Stimulated activated CD8-positive, alpha-beta memory T cell treated with anti-CD3 and anti-CD28 coated beads, Interleukin-4, amount 100 ng/mL, for 4 hours (primary cell): ENCODE measurements at places on chromosomes 5 and 9.

- DNase-seq = no peak
Observed at GRCh38 chr5:143671674-143672569, 140.0 kb upstream of the HMHB1 start.

DNA sequence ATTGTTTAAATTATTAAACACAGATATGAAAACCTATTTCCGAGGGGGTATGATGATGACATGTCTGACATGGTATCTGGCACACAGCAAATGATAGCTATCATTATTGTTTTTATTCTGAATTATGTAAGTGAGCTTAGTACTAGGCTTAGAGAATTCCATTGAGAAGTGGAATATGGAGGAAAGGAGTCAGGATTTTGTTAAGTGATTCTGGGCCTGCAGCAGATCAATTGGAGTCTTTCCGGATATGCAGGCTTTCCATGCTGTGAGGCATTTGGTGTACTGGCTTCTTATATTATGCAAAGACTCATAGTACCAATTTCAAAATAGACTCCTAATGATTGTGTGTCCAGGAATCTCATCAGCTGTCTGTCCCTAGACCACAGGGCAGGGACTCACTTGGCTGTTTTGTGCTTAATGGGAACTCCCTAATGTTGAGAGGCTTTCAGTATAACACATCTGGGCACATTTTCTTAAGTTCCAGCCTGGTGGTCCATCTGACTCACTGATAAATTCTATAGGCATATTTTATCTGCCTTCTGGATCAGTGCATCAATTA lies 180.0 kb upstream of the KLF9 start:
- DNase-seq = no peak

- no peak for DNase-seq
Observed at GRCh38 chr9:20512106-20512505, 110.2 kb downstream of the MLLT3 start.

DNA sequence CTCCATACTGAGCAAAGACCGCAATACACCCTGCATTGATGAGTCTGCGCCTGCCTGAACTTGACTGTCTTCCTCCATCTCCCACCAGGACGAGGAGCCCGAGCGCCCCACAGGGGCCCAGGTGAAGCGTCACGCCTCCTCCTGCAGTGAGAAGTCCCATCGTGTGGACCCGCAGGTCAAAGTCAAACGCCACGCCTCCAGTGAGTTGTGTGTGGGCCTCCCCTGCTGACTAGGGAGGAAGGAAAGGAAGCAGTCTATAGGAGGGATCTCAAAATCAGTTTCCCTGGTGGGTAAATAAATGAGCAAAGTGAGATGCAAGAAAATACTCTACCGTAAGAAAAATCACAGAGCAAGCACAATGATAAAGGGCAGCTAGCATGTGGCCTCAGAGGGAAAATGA lies 22.8 kb upstream of the GRPEL2 start:
- no peak for DNase-seq

GRCh38 chr9:125971050-125971449 lies 223.9 kb downstream of the PBX3 start:
- DNase-seq = no peak

- DNase-seq = no peak
Observed at GRCh38 chr5:35470866-35471265, 146.8 kb upstream of the SPEF2 start.

DNA sequence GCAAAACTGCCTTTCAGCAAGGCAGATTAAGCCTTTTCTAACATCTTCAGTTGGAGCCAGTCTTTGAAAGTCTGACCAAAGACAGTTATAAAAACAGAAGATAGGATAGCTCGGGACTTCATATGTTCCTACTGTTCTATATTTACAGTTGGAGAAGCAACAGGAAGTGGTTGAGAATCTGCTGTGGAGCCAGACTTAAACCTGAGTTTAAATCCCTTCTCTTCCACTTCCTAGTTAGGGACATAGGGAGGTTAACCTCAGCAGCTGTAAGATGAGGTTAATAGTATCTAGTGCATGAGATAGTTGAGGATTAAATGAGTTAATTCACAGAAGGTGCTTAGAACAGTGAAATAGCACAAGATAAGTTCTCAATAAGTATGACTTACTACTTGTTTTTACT lies 84.5 kb upstream of the FREM1 start:
- DNase-seq = no peak

DNA sequence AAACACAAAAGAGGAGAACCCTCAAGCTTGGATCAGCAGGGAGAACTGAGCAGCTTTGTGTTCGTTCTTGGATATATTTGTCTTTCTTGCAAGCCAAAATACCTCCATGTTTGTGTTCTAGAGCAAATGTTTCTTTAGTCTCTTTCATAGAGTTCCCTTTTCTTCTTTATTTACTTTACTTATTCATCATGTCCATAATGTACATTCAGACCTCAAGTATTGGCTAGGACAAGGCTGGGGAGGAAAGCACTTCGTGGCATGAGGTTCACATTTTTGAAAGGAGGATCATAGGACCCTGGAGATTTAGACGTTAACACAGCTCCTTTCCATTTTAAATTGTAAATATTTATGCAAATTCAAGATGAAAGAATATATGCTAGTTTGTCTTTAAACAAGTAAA lies 590.2 kb upstream of the MEF2C start:
- no peak for DNase-seq
